ENCODE measurements at places on chromosomes 7 and 10.

- DNase-seq: no peak
Measured at GRCh38 chr7:135846339-135846738, 97.7 kb upstream of the FAM180A start.

GRCh38 chr10:124799211-124799610 is 2.4 kb upstream of the ABRAXAS2 start:
- no peak for DNase-seq

DNA sequence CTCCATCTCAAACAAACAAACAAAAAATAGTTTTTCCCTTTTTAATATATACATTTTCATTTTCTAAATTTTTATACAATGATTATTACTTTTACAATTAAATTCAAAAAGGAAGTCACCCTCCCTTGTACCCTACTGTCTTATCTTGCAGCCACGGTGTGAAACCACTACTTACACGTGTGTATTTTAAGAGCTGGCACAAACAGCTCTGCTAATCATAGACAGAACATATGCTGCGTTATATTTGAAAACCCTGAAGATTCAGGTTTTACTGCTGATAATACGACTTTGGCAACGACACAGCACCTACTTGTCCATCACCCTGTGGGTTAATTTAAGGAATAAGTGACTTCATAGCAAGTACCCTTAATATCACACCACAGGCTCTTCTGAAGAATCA is 991 bp downstream of the ANKRD61 start:
- no peak for DNase-seq

- no peak for DNase-seq
Measured at GRCh38 chr10:7906128-7906527, 87.8 kb downstream of the TAF3 start.

GRCh38 chr7:95684505-95684904 is 87.8 kb upstream of the DYNC1I1 start:
- no peak for DNase-seq

GRCh38 chr7:112067632-112068540 is 138.3 kb downstream of the DOCK4 start:
- DNase-seq: no peak

- DNase-seq: no peak
Measured at GRCh38 chr10:88831709-88832108, 19.9 kb downstream of the ANKRD22 start.

- no peak for DNase-seq
Measured at GRCh38 chr10:89633484-89633883, 11.6 kb downstream of the PANK1 start.
